Regular cardiac myocyte (primary cell): ENCODE measurements at places on chromosomes 3 and 15. TPM values are rescaled to one million over a fixed set of nuclear protein-coding genes. Genes with fewer than 3 reads are reported as not detected.

The HACD2 gene
- 25.4 and 33.4 TPM in 2 replicates for total RNA-seq

The CFAP161 gene
- total RNA-seq: under 0.01 TPM in 1 of 2 replicates, not detected in the other

The CCDC80 gene
- total RNA-seq: 526 and 1,085 TPM in 2 replicates

The PROS1 gene
- total RNA-seq: 11.3 and 43.7 TPM in 2 replicates

The P2RY13 gene
- not detected in 2 replicates for total RNA-seq

The XIRP1 gene
- under 0.01 TPM in 1 of 2 replicates, not detected in the other for total RNA-seq

The UROC1 gene
- total RNA-seq: not detected in 2 replicates

The FGD5 gene
- total RNA-seq: 0.58 and 0.85 TPM in 2 replicates

The ZNF385D gene
- 0.85 and 0.96 TPM in 2 replicates for total RNA-seq

The SAMD7 gene
- not detected in 2 replicates for total RNA-seq

The PRKAR2A gene
- total RNA-seq: 22.3 and 53.7 TPM in 2 replicates

The ICE2 gene
- 16.6 and 24.3 TPM in 2 replicates for total RNA-seq

The HHATL gene
- not detected in 2 replicates for total RNA-seq

The PLSCR5 gene
- not detected in 2 replicates for total RNA-seq

The TJP1 gene
- 40.6 and 56.7 TPM in 2 replicates for total RNA-seq

The DUOX2 gene
- total RNA-seq: under 0.01 TPM in 1 of 2 replicates, not detected in the other

The TMEM212 gene
- not detected in 2 replicates for total RNA-seq

The TP53BP1 gene
- total RNA-seq: 75.3 and 76.1 TPM in 2 replicates

The ARGFX gene
- not detected in 2 replicates for total RNA-seq

The TRANK1 gene
- 6.7 and 15.5 TPM in 2 replicates for total RNA-seq

The TTLL13 gene
- total RNA-seq: not detected in 2 replicates

The C3orf20 gene
- under 0.01 TPM in 1 of 2 replicates, not detected in the other for total RNA-seq

The PLSCR2 gene
- not detected in 2 replicates for total RNA-seq

The IMPG2 gene
- total RNA-seq: under 0.01 and 0.56 TPM in 2 replicates

The KBTBD8 gene
- total RNA-seq: 2.8 and 6.3 TPM in 2 replicates

The LRRC34 gene
- 1.1 and 2.9 TPM in 2 replicates for total RNA-seq

The SEC22A gene
- 68.1 and 85.7 TPM in 2 replicates for total RNA-seq

The RTP4 gene
- total RNA-seq: 0.58 and 0.85 TPM in 2 replicates

The P2RY14 gene
- under 0.01 and 0.28 TPM in 2 replicates for total RNA-seq

The CLDN18 gene
- not detected in 2 replicates for total RNA-seq

The CASR gene
- total RNA-seq: under 0.01 TPM in 1 of 2 replicates, not detected in the other

The MESP1 gene
- 0.19 and 0.28 TPM in 2 replicates for total RNA-seq

The CALML4 gene
- total RNA-seq: 0.85 and 1.2 TPM in 2 replicates

The MYO1E gene
- 63.6 and 196 TPM in 2 replicates for total RNA-seq
